ENCODE measurements at places on chromosomes 4 and X.

- DNase-seq, result no peak
These were observed 55.1 kb upstream of the NXF3 start for GRCh38 chrX:103148075-103148474.

DNA sequence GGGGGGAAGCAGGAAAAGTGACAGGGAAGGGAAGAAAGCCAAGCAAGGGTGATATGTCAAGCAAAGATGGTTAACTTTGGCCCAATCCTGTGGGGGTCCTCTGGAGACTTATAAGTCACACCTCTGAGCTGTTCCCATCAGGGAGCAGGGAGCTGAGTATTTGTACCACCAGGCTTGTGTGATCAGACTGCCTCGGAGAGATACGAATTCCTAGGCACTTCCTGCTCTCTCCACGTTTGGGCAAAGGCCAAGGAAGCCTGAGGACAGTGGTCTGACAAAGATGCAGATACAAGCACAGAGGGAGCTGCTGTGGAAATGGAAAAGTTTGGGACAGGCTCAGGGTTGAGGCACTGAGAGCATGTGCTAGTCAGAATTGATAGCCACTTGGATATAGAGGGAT, 10.4 kb upstream of the PPP3CA start:
- peak; percentile 29 for DNase-seq

- DNase-seq, result no peak
These were observed 46.1 kb downstream of the MID1IP1 start for GRCh38 chrX:38847206-38847902.

DNA sequence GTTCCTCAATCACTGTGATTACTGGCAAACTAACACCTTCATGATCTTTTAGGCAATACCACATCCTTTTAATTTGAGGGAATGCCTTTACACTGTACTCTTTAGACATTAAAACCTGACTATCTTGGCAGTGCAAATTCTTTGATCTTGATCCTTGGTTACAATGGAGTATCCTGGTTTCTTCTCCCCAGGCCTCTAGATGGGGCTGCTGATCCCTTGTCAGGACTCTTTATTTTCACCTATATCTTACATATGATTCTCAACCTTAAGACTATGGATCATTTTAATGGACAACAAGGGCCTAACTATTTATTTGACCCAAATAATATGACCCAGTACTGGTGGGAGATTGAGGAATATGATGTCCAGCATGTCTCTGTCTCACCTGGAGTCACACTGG, 1005.5 kb upstream of the INTU start:
- DNase-seq, result peak; percentile 31

DNA sequence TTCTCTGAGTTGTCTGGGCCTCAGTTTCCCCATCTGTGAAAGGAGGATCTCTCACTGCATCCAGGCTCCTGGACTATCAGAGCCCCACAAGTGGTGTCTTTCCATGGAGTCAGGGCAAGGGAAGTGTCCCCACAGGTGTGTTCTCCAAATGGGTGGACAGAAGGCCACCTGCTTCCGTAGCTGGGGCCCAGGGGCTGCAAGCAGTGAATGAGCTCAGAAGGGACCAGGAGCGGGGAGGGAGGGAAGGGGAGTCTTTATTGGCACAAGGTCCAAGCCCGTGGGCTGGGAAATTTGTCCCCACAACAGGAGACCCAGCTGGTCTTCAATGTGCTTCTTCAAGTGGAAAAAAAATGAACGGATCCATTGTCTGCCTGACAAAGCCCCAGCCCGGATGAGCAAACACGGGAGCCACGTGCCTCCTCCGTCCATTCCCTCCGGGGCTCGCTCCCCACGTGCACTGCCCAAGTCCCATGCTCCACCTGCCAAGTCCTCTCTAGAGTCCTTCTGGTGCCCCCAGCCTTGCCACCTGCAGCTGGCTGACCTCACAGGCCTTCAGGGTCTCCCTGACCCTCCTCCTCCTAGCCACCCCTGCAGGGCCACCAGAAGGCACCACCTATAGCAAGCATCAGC, 72.0 kb downstream of the JAKMIP1 start:
- DNase-seq, result no peak

DNA sequence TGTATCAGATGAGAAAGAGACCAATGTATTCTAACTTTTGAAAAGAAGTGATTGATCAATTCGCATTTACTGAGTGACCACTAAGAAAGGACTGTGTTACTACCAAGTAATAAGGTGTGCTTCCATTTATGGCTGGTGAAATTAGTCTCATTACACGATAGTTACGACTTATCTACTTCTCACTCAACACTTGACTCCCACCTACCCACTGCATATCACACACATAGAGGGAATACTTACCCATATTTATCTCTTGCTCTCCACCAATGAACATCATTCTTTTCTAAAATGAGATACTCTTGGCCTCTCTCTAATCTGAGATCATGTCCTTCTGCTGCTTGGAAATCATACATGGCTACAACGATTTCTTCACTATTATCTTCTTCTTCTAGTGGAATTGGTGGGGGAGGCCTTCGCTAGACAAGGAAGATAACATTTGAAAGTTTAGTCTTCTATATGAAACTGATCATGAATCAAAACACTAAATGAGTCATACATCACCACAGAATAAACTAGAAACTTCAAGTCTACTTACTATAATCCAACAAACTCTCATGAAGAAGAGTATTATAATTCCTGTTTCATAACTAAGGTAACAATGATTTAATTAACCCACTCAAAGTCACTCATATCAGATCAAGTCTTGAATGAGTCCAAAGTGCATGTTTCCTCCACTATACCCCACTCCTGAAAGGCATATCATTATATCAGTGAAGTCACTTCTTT, 33.7 kb upstream of the TXK start:
- no peak for DNase-seq

Data from mesenchymal stem cell (in vitro differentiated cells and primary cell).